SW 1271 (cell line): ENCODE measurements at places on chromosomes 16 and 17.

DNA sequence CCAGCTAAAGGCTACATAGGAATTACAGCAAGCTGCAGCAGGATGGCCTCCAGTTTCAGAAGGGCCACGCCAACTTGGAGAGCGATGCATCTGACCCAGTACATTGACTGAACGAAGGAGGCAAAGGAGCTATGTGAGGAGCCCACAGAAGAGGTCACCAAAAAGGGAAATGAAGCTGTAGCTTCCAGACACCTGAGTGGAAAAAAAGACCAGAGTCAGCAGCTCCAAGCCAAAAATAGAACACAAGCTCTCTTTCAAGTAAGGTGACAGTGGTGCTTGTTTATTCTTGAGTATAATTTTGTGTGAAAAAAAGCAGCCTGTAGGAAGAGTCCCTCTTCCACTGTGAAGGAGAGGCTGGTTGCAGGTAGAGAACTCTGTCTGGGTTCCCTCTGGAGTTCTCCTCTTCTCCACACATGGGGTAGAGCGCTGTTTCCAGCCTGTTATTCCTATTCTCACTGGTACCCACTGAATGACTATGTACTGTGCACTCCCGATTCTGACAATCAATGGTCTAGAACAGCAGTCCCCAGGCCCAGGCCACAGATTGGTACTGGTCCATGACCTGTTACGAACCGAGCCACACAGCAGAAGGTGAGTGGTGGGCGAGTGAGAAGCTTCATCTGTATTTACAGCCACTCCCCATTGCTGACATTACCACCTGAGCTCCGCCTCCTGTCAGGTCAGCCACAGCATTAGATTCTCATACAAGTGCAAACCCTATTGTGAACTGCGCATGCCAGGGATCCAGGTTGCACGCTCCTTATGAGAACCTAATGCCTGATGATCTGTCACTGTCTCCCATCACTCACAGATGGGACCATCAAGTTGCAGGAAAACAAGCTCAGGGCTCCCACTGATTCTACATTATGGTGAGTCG, 15.1 kb downstream of the CCL4 start:
- DNase-seq: no peak

- DNase-seq: no peak
Observed at GRCh38 chr17:2279707-2280106, 23.9 kb downstream of the SMG6 start.

DNA sequence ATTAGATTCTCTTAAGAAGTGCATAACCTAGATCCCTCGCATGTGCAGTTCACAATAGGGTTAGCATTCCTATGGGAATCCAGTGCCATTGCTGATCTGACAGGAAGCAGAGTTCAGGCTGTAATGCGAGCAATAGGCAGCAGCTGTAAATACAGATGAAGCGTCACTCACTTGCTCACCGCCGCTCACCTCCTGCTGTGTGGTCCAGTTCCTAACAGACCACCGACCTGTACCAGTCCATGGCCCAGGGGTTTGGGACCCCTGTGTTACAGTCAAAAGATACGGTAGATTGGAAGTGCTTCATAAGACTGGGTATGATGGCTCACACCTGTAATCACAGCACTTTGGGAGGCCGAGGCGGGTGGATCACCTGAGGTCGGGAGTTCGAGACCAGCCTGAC, 2.8 kb downstream of the STAT5A start:
- DNase-seq: no peak

GRCh38 chr17:80835816-80836657, 155.6 kb upstream of the CHMP6 start:
- DNase-seq: no peak

GRCh38 chr17:43360376-43360738, 38.4 kb upstream of the ARL4D start:
- DNase-seq: peak; percentile 64

DNA sequence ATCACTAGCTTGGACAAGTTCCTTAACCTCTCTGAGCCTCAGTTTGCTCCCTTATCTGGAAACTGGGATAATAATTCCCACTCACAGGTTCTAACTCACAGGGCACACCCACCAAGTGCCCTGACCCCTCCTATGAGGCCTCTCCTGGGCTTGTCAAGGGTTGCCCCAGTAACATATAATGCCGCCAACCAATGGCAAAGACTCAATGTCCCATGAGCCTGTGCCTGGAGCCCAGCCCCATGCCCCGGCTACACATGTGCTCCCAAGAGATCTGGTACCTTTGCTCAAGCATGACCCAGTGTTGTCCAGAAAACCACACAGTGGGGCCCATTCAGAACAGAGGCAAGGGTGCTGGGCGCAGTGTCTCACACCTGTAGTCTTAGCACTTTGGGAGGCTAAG, 8.5 kb upstream of the FBXL19 start:
- no peak for DNase-seq

DNA sequence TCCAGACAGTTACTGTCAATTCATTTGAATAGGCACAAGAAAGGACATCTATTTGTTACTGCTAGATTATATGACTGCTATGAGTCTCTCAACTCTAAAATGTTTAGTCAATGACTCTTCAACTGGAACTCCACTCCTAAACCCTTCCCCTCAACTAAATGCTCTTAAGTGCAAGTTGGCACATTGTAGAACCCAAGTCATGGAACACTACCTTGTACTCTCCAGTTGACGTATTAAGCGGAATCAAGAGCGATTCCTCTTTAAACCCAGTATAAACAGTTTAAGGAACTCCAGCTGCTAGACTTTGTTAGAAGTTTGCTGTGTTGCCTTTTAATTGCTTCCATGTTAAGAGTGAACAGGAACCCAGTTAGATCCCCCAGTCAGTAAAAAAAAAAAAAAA, 44.6 kb downstream of the STH start:
- no peak for DNase-seq

- DNase-seq: peak; percentile 11
Observed at GRCh38 chr17:81961087-81961511, at the start of gene NOTUM. Gene NOTUM (minus strand): TSS chr17:81961187. CDS start chr17:81960909, 278 bp downstream.

- no peak for DNase-seq
Observed at GRCh38 chr16:879986-880385, 79.5 kb upstream of the GNG13 start.

- no peak for DNase-seq
Observed at GRCh38 chr17:75650874-75651273, 16.1 kb downstream of the RECQL5 start.

DNA sequence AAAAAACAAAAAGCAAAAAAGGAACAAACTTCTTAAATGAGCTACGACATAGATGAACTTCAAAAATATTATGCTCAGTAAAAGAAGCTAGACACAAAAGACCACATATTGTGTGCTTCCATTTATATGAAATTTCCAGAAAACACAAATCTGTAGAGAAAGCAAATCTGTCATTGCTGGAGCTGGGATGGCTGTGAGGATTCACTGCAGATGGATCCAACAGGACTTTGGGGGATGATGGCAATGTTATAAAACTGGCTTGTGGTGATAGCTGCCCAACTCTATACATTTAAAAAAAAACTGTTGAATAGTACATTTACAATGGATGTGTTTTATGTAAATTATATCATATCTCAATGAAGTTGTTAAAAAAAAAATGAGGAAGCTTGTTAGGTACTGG, 52.6 kb upstream of the MAP3K14 start:
- DNase-seq: no peak

DNA sequence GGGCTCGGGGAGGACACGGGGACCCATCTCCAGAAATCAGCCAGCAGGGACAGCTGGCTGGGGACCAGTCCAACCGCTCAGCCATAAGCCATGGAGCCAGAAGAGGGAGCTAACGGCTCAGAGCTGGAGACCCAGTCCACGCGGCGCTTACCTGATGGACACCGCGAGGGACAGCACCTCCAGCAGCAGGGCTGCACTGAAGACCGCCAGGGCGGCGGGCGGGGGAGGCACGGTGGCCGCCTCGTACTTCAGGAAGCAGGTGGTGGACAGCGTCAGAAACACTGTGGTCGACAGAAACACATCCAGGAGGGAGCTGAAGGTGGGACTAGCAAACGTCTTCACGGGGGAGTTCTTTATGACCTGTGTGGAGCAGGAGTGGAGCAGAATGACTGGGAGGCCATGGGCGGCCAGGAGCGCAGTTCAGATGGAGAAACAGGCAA, 102.6 kb upstream of the CREBBP start:
- peak; percentile 49 for DNase-seq

- DNase-seq: no peak
Observed at GRCh38 chr16:23215435-23215834, 32.9 kb downstream of the SCNN1G start.

- no peak for DNase-seq
Observed at GRCh38 chr17:58575511-58575910, 61.1 kb upstream of the MTMR4 start.

- no peak for DNase-seq
Observed at GRCh38 chr17:75829747-75830146, 14.5 kb downstream of the UNC13D start.

DNA sequence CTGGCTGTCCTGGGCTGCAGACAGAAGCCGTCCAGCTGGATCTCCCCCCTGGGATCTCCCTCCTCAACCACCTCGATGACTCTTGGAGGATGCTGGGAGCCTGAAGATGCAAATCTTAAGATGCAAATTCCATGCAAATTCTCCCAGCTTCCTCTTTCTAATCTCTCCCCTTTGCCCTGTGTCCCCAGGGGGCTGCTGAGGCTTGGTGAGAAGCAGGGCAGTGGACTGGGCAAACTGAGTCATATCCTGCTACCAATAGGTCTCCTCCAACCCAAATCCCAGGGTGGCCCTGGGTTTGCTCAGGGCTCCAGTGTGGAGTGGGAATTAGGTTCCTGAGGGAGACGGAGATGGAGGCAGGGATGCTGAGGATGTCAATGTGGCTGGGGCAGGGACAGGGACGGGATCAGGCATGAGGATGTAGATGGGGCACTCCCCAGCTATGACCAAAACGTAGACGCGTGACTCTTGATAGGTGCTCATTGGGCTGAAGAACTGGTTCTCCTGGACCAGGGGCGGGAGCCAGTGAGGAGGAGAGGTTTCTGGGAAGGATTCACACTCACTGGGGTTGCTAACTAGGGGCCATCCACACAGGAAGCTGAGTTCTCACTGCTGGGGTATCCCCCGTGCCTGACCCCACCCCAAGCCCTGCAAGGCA, 3.6 kb upstream of the ALOX12B start:
- no peak for DNase-seq

- DNase-seq: no peak
Observed at GRCh38 chr16:75908331-75909117, 182.2 kb upstream of the CPHXL start.

GRCh38 chr17:17798573-17799255, 38.1 kb downstream of the SREBF1 start:
- no peak for DNase-seq

- DNase-seq: no peak
Observed at GRCh38 chr17:14352136-14352535, 51.3 kb downstream of the HS3ST3B1 start.

DNA sequence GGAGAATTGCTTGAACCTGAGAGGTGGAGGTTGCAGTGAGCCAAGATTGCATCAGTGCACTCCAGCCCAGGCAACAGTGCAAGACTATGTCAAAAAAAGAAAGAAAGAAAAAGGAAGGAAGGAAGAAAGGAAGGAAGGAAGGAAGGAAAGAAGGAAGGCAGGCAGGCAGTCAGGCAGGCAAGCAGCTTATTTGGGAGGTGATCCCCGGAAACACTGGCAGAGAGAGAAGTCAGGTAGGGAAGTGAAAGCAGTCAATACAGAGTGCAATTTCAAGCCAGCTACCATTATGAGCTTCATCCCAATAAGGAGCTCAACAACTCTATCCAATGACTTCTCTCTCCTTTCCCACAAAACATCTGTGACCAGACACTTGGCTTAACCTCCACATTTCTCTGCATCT, 83.0 kb upstream of the TBC1D3K start:
- no peak for DNase-seq

GRCh38 chr16:80804056-80804525, 307 bp downstream of the CDYL2 start:
- DNase-seq: no peak

DNA sequence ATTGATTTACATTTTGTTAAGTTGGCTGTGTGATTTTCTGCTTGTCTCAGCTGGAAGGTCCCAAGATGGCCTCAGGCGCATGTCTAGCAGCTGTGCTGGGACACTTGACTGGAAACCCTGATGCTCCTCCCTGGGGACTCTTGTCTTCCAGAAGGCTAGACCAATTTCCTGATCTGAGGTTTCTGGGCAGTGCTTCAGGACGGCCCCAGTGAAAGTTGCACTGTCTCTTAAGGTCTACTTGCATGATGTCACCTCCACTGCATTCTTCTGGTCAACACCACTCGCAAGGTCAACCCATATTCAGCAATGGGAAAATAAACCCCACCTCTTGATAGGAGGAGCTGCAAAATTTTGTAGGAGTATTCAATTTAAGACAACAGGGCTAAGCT, 116.0 kb downstream of the SALL1 start:
- DNase-seq: no peak

DNA sequence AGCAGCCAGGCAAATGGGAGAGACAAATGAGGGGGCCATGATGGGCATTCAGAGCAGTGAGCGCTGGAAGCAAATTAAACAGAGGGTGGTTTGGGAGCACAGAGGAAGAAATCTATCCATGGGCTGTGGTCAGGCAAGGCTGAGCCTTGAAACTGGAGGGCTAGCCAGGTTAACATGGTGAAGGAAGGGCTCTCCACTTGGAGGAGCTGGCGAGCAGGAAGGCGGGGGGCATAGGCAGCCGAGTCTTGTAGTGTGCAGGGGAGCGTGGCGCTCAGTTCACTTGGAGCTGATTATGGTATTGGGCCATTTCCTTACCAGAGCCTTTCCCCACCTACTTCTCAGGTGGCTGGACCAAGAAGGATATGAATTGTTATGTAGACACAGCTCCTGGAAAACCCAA, 189.7 kb downstream of the SNX29 start:
- no peak for DNase-seq

DNA sequence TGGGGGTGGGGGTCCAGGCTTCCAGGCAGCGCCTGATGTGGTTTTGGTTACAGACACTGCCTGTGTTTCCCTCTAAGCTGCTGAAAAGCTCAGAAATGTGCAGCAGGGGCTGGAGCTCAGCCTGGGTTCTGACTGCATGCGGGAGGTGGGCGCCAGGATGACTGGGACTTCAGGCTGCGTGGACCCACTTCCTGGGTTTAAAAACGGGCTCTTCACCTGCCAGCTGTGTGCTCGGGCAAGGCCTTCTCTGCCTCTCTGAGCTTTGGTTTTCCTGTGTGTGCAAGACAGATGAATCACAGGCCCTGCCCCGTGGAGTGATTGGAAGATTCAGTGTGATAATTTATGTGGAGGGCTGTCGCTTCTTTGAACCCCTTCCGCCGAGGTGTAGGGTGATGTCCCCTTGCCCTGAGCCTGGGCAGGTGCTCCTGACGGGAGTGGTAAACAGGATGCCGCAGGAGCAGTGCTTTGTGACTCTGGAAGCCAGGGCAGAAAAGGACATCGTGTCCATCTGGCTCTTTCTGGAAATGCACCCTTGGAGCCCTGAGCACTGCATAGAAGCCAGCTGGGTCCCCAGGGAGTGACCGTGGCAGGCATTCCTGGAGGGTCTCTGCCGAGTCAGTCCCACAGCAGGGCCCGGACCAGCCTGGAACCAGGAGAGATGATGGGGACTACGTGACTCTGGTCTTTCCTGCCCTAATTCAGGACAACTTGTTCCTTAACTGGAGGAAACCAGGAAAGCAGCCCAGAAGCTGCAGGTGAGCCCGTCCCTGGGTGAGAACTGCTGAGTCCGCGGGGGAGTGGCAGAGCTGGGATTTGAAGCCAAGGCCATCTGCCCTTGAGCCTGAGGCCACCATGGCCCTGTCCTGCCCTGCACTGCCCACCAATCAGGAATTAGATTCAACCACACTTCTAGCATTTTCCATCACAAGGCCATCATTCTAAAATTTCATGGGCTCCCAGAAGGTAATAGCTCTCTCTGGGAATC, 28.5 kb upstream of the SLC7A5 start:
- DNase-seq: no peak

- no peak for DNase-seq
Observed at GRCh38 chr17:65202844-65203571, 65.8 kb downstream of the RGS9 start.

GRCh38 chr17:47621293-47622179, 28.2 kb upstream of the KPNB1 start:
- peak; percentile 93 for DNase-seq
